Activated T-cell treated with anti-CD3 and anti-CD28 coated beads for 4 hours (primary cell): ENCODE measurements at places on chromosomes 5 and 9.

DNA sequence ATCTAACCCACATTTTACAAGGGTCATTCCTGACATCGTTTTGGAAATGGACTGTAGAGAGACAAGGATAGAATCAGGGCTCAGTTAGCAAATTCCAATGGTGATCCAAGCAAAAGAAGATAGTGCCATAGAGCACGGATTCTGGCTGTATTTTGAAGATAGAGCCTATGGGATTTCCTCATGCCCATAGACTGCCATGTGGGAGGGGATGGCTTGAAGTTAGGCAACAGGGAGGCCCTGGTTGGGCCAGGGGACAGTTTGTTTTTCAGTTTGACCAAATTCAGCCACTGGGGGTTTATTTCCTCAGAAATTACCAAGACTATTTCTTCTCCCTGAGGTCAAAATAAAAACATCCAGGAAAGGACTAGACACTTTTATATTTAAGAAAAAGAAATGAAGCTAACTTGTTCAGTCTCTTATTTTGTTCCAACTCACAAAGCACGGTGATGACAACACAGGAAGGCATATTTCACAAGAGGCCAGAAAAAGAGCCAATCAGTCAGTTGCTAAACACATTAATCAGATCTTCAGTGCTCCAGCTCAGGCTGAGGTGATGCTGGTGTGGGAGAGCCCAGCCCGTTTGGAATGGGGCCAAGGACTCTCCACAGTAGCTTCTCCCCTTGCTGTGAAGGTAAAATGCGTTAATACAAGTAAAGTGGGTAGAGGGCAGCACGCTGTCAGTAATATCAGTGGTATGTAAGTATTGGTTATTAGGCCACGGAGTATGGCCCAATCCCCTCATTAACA is 4.4 kb upstream of the DCTN4 start:
- DNase-seq, result no peak

DNA sequence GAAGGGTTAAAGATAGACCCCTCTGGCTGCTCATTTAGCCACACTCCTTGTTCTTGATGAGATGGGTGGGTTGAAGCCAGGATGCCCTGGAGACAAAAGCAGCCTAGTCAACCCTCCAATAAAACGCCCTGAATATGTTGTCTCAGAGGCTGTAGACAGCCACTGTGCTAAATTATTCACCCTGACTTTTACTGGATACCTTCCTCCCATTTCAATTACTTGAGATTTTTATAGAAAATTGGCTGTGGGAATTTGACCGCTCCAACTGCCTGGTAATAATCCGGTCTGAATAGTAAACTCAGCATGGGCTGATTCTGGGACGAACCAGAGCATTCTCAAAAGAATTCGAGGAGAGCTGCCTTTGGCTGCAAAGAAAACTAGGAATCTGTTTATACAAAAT is 104.2 kb downstream of the SNX18 start:
- no peak for DNase-seq

- DNase-seq, result no peak
Measured at GRCh38 chr9:124886866-124887492, 25.0 kb downstream of the ARPC5L start.

DNA sequence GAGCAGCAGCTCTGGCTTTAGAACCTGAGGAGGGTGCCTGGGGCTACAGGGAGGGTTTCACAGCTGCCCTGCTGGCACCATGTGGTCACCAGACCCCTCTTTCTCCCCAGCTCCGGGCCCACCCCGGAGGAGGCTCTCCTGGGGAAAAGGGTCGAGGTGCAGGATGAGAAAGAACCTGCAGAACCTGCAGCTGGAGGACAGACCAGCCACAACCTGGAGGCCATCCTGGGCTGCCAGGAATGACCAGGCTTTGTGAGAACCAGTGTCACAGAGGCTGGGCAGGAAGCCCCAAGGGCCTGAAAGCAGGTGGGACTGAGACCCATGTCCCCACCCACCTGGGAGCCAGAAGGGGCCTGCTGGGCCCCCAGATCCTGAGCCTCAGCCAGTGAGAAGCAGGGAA is 23.0 kb downstream of the SEMA4D start:
- DNase-seq, result no peak

GRCh38 chr5:176810081-176810597 is at the start of gene UNC5A:
Gene UNC5A (plus strand): TSS chr5:176810559. CDS start chr5:176810751, 192 bp downstream.
- DNase-seq, result peak; percentile 25

- no peak for DNase-seq
Measured at GRCh38 chr5:83740741-83741140, 20.1 kb upstream of the HAPLN1 start.

- no peak for DNase-seq
Measured at GRCh38 chr9:21634951-21635350, 152.8 kb upstream of the IFNE start.

DNA sequence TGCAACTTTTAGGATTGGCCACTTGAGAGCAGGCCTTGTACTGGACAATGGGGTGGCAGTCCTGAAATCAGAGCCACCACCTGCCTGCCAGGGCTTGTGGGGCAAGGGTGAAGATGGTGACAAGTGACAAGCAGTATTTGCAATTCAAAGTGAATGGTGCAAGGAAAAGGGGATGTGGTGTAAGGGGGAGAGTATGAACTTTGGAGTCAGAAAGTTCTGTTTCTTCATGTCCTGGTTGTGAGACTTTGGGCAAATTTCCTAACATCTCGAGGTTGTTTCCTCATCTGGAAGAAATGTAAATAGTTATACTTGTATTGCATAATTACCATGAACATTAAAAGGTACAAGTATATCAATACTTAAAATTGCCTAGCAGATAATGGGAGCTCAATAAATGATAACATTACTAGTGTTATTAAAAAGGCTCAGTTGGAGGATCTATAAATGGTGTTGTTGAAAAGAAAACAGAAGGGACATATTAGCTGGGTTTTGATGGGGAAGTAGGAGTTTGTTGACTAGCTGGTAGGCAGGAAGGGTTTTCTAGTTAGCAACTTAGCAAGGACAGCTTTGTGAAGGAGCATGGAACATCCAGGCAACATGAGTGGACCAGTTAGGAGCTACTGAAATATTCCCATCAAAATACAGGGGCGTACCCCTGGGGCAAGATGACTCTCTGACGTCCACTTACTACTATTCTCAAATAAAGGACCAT is 21.3 kb upstream of the MEGF9 start:
- DNase-seq, result no peak

GRCh38 chr9:107973451-107973850 is 483.9 kb upstream of the KLF4 start:
- no peak for DNase-seq

- DNase-seq, result no peak
Measured at GRCh38 chr9:92507496-92507895, 25.2 kb upstream of the ASPN start.
